ENCODE measurements at places on chromosomes 7 and 10.
A peak's percentile ranks its signal among the peaks of the same experiment; 100 is the strongest.

DNA sequence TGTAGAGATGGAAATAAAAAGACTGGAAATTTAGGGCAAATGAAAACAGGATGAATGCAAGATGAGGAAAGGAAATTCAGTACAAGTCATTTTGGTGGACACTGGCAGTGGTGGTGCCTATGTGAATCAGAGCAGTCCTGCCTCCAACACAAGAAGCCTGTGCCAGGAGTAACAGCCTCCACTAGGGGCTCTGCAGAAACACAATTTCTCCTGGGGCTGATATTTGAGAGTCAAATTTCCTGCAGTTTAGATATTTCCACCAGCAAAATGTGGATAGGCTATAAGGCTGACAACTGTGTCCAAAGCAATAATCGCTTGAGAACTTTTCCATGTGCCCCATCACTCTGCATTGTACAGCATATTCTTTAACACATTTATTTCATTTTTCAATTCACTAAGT, 4.7 kb upstream of the PLXDC2 start:
- no peak for DNase-seq
- H3K4me3 ChIP-seq: no peak overlapping the region
- H3K36me3 ChIP-seq: no peaks in the 10 kb centered on the region
- H3K4me1 ChIP-seq: no peaks in the 10 kb centered on the region
- peaks cover 15% of the 10 kb centered on the region for H3K27me3 ChIP-seq

DNA sequence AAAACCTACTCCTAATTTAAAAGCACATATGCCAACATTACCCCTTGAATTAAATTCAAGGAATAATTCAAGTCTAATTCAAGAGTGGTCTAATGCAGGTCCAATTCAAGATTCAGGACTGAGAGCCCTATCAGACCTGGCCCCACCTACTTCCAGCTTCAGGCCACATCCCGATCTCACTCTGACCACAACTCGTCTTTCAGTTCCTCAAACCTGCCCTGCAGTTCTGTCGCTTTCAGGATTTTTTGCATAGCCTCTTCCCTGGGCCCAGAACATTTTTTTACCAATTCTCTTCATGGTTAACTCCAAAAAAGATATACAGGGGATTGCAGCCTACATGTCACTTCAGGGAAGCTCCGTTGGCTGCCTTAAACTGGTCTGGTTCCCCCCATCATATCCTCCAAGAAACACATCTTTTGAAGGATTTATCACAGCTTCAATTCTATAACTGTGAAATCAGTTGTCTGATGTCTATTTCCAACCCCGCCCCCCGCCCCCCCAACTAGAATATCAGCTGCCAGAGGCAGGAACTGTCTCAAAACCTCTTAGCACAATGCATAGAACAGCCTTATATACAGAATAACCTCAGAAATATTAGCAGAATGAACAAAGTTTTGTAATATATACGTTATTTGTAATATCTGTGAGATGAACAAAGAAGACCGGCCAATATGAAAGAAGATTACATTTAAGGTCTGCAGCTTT, 20.8 kb downstream of the CCDC6 start:
- DNase-seq: no peak
- no peak overlapping the region for H3K4me3 ChIP-seq
- H3K27ac ChIP-seq: no peak overlapping the region
- H3K4me1 ChIP-seq: peaks cover 31% of the 10 kb centered on the region

DNA sequence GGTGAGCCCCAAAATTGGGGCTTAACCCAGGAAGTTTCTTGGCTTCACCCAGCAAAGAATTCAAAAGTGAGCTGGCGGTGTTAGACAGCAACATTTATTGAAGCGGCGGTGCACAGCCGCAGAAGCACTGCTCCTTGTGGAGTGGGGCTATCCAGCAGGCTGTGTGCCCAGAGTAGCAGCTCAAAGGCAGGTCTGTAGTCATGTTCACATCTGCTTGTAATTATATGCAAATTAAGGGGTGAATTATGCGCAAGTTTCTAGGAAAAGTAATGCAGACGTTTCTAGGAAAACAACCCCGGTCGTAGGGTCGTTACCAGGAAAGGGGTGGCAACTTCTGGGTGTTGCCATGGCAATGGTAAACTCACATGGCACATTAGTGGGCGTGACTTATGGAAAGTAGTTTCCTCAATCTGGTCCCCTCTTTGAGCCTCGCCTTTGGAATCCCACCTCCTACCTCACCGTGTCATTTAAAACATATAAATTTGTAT, 13.7 kb upstream of the KBTBD2 start:
- H3K36me3 ChIP-seq: no peaks in the 10 kb centered on the region
- H3K4me1 ChIP-seq: peaks cover 4% of the 10 kb centered on the region
- no peaks in the 10 kb centered on the region for H3K27me3 ChIP-seq
- H3K27ac ChIP-seq: peak overlapping the region; percentile 82
- peak overlapping the region; percentile 66 for H3K4me3 ChIP-seq

DNA sequence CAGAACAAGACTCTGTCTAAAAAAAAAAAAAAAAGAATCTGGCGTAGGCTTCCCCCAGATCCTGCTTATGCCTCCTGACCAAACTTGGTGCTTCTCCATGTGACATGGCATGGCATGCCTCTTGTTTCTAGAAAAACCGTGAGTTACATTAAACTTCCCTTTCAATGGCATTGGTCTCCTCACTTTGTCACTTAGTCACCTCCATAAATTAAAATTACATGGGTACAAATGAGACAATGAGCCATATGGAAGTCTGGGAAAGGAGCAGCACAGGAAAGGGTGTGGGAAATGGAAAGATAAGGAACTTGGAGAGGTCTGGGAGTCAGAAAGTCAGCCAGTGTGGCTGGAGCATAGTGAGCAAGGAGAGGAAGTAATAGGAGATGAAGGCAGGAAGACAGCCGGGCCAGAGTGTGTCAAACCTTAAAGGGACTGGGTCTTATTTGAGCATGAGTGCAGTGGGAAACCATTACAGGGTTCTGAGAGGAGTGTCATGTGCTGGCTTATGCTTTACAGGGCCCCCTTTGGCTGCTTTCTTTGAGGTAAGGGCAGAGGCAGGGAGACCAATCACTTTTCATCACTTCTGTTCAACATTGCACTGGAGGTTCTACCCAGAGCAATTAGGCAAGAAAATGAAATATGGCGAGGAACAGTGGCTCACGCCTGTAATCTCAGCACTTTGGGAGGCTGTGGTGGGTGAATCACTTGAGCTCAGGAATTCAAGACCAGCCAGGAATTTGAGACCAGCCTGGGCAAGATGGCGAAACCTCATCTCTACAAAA, 21.3 kb upstream of the ZMIZ2 start:
- no peaks in the 10 kb centered on the region for H3K36me3 ChIP-seq
- H3K27ac ChIP-seq: no peak overlapping the region
- peaks cover 6% of the 10 kb centered on the region for H3K27me3 ChIP-seq
- DNase-seq: no peak
- H3K4me3 ChIP-seq: no peak overlapping the region
- H3K4me1 ChIP-seq: no peaks in the 10 kb centered on the region

DNA sequence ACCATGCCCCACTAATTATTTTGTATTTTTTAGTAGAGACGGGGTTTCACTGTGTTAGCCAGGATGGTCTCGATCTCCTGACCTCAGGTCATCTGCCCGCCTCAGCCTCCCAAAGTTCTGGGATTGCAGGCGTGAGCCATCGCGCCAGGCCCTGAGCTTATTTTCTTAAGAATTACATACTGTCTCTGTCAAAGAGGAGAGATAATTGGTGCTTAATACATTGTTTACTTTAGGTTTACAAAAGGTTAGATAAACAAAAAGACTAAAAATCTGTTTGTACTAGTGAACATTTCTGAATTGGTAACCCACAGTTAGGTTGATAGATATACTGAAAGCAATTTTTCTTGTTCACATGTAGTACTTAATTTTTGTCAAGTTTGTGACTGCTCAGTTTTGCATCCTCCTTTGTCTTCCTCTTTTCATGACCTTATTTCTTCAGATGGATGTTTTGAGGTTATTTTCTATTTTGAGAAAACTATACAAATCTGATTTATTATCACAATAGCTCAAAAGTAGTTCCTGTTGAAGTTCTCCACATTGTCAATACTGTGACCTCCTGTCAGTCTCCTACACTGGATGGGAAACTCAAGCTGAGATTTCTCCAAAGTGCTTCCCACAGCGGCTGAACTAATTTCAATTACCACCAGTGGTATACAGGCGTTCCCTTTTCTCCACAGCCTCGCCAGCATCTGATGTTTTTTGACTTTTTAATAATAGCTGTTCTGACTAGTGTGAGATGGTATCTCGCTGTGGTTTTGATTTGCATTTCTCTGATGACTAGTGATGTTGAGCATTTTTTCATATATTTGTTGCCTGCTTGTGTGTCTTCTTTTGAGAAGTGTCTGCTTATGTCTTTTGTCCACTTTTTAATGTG, 22.5 kb downstream of the HHEX start:
- H3K4me3 ChIP-seq: no peak overlapping the region
- no peak for DNase-seq
- no peak overlapping the region for H3K27ac ChIP-seq
- H3K4me1 ChIP-seq: no peaks in the 10 kb centered on the region
- H3K27me3 ChIP-seq: no peaks in the 10 kb centered on the region

GRCh38 chr7:80521809-80522208, 9.9 kb upstream of the GNAT3 start:
- H3K4me3 ChIP-seq: no peak overlapping the region
- H3K4me1 ChIP-seq: no peaks in the 10 kb centered on the region
- no peak overlapping the region for H3K27ac ChIP-seq
- H3K36me3 ChIP-seq: no peaks in the 10 kb centered on the region
- H3K27me3 ChIP-seq: no peaks in the 10 kb centered on the region

GRCh38 chr7:92669616-92670165, 79.5 kb upstream of the FAM133B start:
- H3K27ac ChIP-seq: no peak overlapping the region
- H3K4me1 ChIP-seq: no peaks in the 10 kb centered on the region
- no peak overlapping the region for H3K4me3 ChIP-seq

DNA sequence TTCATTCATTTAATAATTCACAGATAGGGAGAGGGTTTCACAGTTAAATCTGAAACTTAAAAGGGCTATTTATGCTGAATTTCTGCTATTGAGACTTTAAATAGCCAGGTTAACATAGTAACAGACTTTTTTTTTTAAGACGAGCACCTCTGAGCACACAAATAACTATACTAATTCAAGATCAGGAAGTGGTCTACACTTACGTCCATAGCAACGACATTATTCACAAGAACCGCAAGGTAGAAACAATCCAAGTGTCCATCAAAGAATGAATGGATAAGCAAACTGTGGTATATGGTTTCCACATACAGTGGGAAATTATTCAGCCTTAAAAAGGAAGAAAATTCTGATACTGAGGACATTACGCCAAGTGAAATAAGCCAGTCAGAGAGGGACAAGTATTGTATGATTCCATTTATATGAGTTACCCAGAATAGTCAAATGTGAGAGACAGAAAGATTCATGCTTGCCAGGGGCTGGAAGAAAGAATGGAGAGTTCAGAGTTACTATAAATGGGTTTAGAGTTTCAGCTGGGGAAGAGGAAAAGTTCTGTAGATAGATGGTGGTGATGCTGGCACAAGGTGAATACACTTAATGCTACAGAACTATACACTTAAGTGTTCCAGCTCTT, 140.3 kb upstream of the LAMB4 start:
- H3K4me1 ChIP-seq: no peaks in the 10 kb centered on the region
- H3K27me3 ChIP-seq: no peaks in the 10 kb centered on the region
- H3K27ac ChIP-seq: no peak overlapping the region

DNA sequence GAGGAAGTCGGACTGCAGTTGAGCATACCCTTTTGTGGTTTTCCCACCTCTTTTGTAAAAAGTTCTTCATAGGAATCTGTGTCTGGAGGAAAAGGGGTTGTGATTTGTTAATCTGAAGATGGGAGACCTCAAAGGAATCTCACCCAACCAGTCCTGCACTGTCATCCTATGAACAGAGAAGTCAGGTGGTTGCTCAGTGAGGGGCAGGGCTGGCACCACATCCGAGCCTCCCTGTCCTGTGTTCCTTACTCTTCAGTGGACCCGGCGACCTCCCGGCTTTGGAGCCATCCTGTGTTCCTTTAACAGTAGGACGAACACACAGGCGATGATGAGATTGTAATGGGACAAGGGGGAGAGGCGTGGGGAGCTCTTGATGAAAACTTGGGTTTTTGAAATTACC, 2.8 kb upstream of the MGMT start:
- H3K4me3 ChIP-seq: no peak overlapping the region
- no peak overlapping the region for H3K27ac ChIP-seq
- no peaks in the 10 kb centered on the region for H3K36me3 ChIP-seq
- peaks cover 22% of the 10 kb centered on the region for H3K4me1 ChIP-seq
- H3K27me3 ChIP-seq: peaks cover 17% of the 10 kb centered on the region

GRCh38 chr7:140390034-140390433, 8.3 kb downstream of the SLC37A3 start:
- H3K4me1 ChIP-seq: peaks cover 22% of the 10 kb centered on the region
- DNase-seq: no peak
- H3K36me3 ChIP-seq: no peaks in the 10 kb centered on the region
- no peaks in the 10 kb centered on the region for H3K27me3 ChIP-seq
- no peak overlapping the region for H3K27ac ChIP-seq

DNA sequence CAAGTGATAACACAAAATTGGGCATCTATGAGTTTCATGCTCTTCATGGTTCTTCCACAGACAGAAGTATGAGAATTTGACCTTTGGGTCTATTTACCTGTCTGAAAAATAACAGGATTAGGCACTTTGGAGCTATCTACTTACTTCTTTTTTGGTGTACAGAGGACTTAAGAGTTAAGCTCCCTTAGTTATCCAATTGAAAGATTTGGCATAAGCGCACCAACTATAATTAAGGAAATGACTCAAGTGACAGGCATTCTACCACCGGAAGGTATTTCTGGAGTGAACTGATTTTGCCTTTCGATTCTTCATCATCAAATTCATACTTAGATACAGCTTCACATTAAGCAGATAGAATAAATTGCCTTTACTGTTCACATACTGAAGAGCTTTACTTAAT, 43.9 kb downstream of the IFIT5 start:
- no peak for DNase-seq
- H3K36me3 ChIP-seq: no peaks in the 10 kb centered on the region
- no peak overlapping the region for H3K27ac ChIP-seq

- no peak for DNase-seq
- H3K27me3 ChIP-seq: no peaks in the 10 kb centered on the region
- H3K4me1 ChIP-seq: no peaks in the 10 kb centered on the region
- H3K4me3 ChIP-seq: no peak overlapping the region
These were observed 74.9 kb downstream of the HDAC9 start for GRCh38 chr7:18570441-18570840.

DNA sequence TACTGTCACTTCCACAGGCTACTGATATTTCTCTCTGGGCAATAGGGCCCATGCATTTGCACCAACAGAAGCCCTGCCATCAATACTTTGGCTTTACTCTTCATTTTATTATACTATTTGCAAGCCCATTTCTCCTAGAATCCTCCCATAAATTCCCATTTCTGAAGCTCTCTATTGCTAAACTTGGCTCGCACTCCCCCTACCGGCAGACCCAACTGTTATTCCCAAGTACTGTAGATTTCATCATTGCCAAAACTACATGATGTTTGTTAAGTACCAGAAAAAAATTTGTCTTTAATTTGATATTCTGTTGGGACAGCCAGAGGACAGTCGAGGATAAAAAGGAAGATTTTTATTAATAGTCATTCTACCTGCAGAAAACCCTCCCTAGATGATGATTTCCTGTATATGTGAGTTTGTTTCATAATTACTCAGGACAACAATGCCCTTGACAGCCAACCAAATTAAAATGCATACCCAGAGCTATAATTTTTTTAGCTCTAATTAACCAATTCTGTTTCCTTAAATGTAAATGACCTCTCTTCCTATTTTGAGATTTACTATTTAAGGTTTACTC, 298.6 kb downstream of the REEP3 start:
- no peaks in the 10 kb centered on the region for H3K4me1 ChIP-seq
- DNase-seq: no peak
- H3K36me3 ChIP-seq: no peaks in the 10 kb centered on the region
- H3K27ac ChIP-seq: no peak overlapping the region
- no peak overlapping the region for H3K4me3 ChIP-seq

GRCh38 chr7:33832271-33832721, 73.0 kb upstream of the BMPER start:
- H3K4me3 ChIP-seq: no peak overlapping the region
- H3K4me1 ChIP-seq: no peaks in the 10 kb centered on the region
- no peaks in the 10 kb centered on the region for H3K27me3 ChIP-seq
- no peaks in the 10 kb centered on the region for H3K36me3 ChIP-seq
- DNase-seq: no peak

All from T-cell (primary cell).